ENCODE measurements at places on chromosomes 2 and 18.
A peak's percentile ranks its signal among the peaks of the same experiment; 100 is the strongest.

GRCh38 chr2:20222769-20223406 lies 2.0 kb downstream of the SDC1 start:
- ATAC-seq: no peak

DNA sequence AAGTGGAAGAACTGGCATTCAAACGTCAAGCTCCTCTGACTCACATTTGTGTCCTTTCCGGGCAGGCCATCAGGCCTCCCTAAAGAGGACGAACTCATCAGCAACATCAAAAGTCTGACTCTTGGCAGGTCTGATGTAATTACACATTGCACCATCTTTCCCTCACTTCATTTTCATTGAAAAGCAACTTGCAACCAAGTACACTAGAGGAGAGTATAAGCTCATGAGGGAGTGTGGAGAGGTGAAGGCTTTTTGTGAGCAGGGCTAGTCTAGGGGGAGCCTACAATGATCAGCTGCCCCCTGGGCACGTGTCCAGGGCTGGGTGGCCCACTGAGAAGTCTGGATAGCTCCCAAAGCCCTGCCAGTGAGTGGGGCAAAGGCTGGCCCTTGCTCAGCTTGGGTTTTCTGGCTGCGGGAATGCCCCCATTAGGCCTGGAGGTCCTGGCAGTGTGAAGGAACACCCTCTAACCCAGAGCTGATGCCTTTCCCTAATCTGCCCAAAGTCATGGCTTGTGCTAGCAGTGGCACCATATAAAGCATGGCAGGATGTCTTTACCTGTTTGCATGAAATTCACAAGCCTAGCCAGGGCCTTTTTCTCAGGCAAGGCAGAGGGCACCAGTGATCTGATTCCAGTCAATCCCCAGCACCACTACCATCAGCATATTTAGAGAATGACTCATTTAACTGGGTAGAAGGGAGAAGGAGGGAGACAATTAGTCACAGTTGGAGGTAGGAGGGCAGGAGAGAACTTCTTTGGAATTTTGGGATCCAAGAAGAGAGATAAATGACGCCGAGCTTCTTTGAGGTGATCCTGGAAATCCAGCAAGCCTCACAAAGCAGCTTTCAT lies 8.5 kb upstream of the DAW1 start:
- ATAC-seq: peak; percentile 82

- ATAC-seq: no peak
These were observed 17.4 kb downstream of the KCNH7 start for GRCh38 chr2:162821176-162821575.

- peak; percentile 42 for ATAC-seq
These were observed 24.9 kb downstream of the BIN1 start for GRCh38 chr2:127081826-127082633.

DNA sequence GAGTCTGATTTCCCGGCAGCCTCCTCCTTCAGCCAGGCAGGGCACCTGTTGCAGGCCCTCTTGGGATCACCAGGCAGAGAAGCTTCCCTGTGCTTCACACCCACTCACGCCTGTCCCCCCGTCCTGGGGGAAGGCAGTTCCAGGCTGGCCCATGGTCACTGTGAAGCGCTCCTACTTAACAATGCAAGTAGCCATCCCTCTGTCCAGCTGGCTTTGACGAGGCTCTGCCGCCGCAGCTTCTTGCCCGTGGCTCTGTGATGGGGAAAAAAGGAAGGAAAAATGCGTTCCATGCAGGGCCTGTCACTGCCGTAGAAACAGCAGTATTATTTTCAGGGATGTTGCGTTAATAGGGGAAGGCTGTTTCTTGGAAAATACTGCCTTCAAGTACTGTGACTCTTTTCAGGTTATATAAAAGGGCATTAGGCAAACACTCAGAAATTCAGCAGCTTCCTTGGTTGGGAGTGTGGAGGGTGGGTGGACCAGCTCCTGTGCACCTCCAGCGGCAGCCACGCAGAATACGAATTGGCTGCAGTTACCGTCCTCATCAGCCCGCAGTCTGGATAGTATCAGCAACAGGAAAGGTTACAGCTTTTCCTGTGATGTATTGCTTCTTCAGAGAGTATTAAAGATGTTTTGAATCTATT lies 232.3 kb downstream of the KLHL29 start:
- ATAC-seq: no peak

DNA sequence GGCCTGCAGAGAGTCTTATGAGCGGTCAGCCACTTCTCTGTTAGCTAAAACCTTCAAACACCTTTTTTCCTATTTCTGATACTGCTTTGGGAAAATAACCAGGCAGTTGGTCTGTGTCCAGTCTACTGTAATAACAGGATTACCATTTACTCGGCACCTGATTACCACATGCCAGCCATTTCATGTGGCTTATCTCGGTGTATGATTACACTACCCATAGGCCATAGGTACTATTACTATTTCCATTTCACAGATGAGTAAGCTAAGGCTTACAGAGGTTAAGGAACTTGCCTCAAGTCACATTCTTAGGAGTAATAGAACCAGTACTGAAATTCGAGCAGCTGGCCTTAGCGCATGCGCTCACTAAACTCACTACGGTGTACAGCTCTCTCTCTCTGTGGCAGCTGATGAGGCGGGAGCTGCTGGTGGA lies 147.2 kb upstream of the L3MBTL4 start:
- ATAC-seq: peak; percentile 50

DNA sequence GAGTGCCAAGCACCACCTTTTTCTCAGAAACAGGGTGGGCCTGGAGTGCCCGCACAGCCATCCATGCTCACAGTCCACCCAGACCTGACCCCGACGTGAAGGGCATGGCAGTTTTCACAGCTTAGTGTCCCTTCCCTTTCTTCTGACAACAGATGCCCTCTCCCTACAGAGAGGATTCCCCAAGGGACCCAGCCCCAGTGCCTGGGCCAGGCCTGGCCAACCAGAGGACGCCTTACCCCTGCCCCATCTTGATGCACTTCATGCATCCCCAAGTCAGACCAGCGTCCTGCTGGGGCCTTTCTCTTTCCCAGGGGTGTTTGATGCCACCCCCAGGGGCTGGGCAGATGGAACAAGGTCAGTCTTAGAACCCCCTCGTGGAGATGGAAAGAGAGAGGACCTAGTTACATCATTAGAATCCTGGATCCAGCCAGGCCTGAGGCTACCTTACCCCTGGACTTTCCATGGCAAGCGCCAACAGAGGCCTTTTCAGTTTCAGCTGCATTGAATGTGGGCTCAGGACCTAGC lies 3.8 kb downstream of the ANKMY1 start:
- ATAC-seq: no peak

DNA sequence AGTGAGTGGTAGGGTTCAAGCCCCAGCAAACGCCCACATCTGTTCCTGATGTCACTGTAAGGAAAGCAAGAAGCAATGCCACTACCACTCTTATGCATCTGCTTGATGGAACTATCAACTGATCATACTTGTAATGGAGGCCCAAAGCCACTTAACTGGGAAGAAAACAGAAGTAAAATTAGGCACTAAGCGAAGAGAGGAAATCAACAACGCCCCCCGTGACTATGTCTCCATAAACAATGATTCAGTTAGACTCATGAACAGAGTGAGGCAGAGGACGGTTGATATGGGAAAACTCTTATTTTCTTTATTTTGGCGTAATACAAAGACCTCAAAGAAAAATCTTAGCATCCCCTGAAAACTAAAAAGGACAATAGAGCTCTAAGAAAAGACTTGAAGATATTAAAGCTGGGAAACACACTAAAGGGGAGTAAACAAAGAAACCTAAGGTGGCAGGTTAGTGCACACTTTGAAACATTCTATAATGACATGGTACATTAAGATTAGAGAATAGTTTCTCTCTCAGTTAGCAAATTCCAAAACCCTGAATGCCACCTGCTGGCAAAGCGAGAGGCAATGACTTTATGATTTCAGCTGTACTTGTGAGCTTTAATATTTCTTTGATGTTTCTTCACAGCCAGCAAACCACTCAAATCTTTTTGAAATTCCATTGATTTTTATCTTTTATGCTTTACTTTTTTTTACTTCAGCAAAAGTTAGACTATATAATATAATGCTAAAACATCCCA lies 86.5 kb downstream of the LRP2 start:
- no peak for ATAC-seq

DNA sequence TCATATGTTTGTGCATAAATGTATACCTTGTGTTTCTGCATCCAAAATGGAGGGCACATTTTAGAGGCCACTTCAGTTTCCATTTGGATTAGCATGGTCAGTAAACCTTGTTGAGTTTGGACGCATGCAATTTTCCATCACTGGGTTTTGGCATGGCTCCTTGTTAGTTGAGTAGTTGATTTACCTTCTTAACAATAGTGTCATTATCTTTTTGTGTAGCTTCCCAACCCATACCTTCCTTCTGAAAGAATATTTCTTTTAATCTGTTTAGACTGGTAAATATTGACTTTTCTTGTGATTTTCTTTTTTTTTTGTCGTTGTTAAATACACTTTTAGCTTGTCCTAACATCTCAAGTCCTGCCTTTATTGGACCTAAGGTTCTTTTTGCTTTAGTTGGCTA lies 15.5 kb downstream of the RPIA start:
- ATAC-seq: no peak

GRCh38 chr2:102051692-102052277 lies 60.0 kb downstream of the IL1R2 start:
- ATAC-seq: no peak

- peak; percentile 24 for ATAC-seq
These were observed 27.0 kb downstream of the FOSL2 start for GRCh38 chr2:28419443-28420270.

DNA sequence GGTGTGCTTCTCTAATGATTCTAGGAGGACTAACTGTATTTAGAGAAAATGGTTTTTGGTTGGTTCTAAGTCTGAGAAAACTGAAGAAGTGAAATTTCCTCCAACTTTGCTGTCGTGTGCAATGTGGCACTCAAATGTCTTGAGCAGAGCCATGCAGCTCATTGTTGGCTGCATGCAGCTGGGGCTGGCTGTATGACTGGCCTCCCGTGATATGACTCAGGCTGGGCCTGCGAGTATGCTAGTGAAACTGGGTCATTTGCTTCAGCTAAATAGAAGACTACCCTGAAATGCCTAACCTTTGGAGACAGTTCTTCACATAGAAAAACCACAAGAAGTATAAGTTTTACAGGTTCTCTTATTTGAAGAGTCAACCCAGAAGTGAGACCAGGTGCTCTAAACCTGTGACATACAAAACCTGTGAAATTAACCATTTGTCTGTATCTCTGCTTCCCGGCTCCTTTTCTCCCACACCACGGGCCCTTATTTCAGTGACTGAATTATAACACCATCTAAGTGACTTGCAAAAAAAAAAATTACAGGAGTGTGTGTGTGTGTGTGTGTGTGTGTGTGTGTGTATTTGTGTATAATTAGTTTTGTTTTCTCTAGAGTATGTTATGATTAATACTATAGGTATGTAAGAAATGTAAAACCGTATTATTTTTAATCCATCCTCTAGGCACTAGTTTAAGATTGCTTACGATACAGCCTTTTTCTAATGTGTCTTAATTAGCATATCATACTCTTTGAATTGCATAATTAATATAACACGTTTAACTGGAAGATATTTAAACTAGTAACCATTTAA lies 15.9 kb downstream of the POLI start:
- ATAC-seq: peak; percentile 91

DNA sequence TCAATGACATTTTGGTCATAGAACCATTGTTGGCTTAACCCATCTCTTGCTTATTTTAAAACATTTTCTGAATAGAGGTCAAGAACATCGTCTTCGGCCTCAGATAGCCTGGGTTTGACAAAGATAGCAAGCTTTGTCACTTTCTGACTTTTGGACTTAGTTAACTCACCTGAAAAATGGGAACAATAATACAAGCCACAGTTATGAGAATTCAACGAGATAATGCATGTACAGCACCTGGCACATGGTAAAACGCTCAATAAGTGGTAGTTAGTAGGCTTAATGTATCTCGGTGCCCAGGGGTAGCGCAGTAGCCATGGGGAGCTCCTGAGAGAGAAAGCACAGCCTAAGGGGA lies 446 bp upstream of the COPS7B start:
- no peak for ATAC-seq

DNA sequence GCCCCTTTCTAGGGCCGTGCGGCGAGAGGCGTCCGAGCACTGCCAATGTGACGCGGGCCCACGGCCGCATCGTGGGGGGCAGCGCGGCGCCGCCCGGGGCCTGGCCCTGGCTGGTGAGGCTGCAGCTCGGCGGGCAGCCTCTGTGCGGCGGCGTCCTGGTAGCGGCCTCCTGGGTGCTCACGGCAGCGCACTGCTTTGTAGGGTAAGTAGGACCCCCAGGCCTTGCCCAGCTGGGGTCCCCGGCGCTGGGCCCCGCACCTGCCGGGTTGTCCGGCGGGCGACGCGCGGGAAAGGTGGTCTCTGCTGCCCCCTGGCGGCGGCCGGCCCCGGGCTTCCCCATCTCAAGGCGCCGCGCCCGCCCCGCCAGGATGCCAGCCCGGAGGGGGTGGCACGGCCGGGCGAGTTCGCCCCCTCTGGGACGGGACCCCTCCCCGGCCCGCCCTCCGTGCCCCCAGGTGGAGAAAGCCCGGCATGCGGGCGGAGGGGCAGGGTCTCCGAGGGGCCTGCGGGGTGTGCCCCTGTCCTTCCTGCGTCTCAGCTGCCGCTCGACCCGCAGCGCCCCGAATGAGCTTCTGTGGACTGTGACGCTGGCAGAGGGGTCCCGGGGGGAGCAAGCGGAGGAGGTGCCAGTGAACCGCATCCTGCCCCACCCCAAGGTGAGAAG lies 1.9 kb downstream of the PRSS56 start:
- peak; percentile 38 for ATAC-seq

DNA sequence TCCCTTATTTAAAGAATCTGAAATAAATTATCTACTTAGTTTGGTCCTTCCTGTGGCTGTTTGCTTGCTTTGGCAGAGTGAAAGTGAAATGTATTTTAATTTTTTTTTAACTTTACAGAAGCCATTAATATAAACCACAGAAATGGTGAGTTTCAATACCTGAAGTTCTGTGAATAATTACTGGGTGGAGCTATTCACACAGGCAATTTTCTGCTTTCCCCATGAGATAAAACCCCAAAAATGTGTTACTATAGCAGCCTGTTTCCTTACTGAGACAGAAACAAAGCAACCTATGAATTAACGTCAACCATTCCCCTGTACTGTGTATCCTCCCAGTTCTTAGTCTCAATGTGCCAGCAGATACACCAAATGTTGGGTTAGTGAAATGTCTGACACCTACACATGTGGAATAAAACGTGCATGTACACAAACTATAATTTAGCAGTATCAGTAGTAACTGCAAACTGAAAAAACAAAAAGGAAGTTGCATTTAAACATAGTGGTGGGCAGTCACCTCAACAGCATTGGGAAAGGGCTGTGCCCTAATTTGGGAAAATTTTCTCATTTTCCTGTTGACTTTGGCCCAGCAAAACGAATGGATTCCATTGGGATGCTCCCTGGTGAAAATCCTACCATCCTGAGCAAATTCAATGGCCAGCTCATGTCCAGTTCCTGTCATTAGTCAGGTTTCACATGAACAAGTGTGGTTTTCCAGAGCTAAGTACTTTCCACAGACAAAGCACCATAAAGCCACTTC lies 73.1 kb upstream of the RMDN2 start:
- no peak for ATAC-seq

GRCh38 chr2:190031969-190032618 lies 30.4 kb downstream of the MSTN start:
- no peak for ATAC-seq

- ATAC-seq: no peak
These were observed 22.0 kb downstream of the ARHGAP15 start for GRCh38 chr2:143151111-143151752.

All from esophagus mucosa (tissue), 1 donor.